ENCODE measurements at places on chromosomes 6 and 20.

GRCh38 chr20:32681175-32682084, 7.7 kb upstream of the C20orf203 start:
- no peak for DNase-seq

DNA sequence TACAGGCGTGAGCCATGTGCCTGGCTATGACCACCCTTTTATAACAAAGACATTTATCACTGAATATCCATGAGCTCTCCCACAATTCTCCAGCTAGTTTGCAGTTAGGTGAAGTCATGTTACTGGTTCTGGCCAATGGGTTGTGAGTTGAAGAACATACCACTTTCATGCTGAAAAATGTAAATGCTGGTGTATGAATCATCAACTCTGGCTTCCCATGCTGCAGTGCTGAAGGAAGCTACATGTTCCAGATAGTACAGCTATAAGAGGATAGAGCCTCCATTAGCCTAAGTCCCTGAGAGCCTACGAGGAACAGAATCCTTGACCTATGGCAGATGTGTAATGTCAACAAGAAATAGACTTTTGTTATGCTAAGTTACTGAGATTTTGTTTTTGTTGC, 180.4 kb downstream of the BTBD9 start:
- DNase-seq = no peak

- no peak for DNase-seq
Observed at GRCh38 chr20:38926934-38927616, 858 bp downstream of the FAM83D start.

DNA sequence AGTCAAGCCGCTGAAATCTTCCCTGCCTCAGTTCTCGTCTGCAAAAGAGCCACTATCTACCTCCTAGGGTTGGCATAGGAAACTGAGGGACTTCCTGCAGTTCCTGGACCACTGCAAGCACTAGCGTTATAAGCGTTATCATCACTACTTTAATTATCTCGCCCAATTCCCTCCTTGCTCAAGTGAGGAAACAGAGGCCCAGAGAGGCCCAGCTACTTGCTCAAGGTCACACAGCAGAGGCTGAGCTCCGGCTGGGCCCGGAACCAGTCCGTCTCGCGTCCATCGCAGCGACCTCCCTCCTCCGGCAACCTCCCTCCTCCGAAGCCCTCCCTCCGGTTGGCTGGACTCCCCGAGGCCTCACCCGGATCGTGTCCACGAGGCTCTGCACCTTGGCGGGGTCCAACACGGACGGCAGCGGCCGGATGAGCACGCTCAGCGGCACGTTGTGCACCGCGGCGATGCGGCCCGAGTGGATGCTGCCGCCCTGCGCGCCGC, 338 bp downstream of the SRXN1 start:
- DNase-seq = no peak

DNA sequence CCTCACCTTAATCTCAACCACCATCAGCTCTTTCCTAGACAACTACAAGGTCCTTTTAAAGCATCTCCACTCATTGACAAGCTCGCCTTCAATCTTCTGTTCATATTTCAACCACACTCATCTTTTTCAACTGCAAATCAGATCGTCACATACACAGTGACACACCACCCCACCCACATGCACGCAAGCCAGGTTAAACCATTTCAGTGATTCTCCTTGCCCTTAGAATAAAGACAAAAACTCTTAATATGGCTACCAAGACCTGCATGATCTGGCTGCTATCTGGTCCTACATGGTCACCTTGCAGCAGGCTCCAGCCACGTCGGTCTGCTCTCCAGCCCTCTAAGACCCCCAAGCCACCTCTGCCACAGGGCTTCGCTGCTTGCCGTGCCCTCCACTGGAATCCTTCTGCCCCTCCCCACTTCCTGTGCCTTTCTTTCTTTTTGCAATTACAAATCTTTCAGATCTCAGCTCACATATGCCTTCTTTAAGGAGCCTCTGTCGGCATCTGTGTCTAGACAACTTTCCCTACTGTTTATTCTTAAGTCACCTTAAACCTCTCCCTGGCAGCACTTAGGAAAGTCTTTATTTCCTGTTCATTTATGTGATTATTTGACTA, 507.3 kb upstream of the ARID1B start:
- no peak for DNase-seq

GRCh38 chr6:109840796-109841195, 137.3 kb upstream of the GPR6 start:
- no peak for DNase-seq

GRCh38 chr6:125078602-125079321, 74.8 kb upstream of the TPD52L1 start:
- DNase-seq = no peak

DNA sequence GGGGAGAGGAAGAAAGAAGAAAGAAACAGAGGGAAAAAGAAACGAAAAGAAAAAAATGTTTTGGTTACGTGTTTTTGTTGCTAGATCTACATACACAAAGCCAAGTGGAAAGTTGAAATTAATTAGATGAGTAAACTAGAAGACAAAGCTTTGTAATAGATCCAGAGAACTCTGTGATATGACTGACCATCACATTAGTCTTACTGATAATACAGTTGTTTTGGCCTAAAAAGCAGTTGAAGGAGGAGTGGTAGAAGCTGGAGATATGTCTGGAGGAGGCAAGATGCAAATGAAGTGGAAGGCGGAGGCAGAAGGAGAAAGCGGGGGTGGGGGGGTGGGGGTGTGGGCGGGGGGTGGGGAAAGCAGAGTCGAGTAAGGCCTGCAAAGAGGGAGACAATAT, 500.1 kb upstream of the ID4 start:
- DNase-seq = no peak

GRCh38 chr20:58788896-58789544, 61.7 kb downstream of the GNAS-AS1 start:
- DNase-seq = no peak

GRCh38 chr20:58198901-58199355, 29.5 kb downstream of the ANKRD60 start:
- no peak for DNase-seq

- no peak for DNase-seq
Observed at GRCh38 chr20:3014179-3014578, 29.2 kb upstream of the GNRH2 start.

DNA sequence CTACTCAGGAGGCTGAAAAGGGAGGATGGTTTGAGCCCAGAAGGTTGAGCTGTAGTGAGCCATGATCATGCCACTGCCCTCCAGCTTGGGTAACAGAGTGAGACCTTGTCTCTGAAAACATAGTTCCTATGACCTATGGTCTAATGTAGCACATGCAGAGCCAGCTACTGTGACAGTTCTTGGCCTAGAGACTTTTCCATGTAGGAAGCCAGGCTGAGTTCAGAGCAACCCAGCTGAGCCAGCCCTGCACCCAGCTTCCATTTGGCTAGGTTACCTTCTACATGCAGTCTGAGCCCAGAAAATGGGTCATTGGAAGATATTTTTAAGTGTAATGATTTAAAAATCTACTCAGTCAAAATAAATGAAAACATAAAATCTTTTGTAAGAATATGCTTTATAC, 92.8 kb downstream of the FNDC1 start:
- no peak for DNase-seq

- no peak for DNase-seq
Observed at GRCh38 chr20:53321596-53321995, 272.0 kb downstream of the ZNF217 start.

DNA sequence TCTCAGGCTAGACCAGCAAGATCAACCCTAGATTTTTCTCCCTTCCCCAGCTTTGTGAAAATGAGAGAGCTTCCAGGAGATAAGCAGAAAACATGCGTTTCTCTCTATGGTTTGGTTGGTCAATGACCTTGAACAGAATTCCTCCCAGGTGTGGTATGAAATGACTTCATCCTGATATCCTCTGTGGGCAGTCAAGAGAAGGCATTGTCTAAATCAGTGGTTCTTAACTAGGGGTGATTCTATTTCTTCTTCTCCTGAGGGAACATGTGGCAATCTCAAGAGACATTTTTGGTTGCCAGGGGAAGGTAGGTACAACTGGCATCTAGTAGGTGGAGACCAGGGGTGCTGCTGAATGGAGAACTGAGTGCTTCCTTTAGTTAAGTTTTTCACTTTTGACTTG, 12.4 kb downstream of the IFT52 start:
- DNase-seq = no peak

DNA sequence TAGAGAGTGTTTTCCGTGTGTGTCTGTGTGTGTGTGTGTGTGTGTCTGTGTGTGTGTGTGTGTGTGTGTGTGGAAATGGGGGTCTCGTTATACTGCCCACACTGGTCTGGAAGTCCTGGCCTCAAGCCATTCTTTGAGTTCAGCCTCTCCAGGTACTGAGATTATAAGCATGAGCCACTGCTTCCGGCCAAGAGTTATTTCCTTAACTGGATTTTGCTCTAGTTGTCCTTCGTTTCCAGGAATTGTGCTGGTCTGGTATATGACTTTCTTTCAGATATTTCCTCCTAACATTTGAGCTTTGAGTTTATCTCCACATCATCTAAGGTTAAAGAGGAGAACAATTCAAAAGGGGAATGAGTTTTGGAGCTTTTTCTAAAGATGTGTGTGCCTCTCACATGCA, 124.8 kb downstream of the SH3BGRL2 start:
- no peak for DNase-seq

DNA sequence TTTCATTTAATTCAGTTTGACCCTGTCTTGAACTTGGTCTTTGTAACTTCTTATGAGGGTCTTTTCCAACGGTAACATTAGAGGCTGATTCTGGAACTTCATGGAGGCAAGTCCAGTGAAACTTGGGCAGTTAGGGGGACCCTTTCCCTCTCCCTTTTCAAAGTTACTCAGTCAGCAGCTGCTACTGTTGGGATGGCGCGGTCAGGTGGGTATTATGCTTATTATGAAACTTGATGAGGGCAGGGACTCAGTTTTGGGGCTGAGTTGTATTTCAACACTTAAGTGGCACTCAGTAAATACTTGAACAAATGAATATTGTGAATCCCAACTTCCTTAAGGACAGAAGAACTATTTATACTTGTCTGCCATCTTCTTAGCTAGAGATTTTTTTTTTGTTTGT, 20.8 kb downstream of the TOP1 start:
- no peak for DNase-seq

GRCh38 chr6:33958526-33959328, 154.9 kb upstream of the MLN start:
- DNase-seq = no peak
